Inflammatory macrophage treated with lipopolysaccharide for 1 hour (primary cell): ENCODE measurements at places on chromosomes 1 and 21.

DNA sequence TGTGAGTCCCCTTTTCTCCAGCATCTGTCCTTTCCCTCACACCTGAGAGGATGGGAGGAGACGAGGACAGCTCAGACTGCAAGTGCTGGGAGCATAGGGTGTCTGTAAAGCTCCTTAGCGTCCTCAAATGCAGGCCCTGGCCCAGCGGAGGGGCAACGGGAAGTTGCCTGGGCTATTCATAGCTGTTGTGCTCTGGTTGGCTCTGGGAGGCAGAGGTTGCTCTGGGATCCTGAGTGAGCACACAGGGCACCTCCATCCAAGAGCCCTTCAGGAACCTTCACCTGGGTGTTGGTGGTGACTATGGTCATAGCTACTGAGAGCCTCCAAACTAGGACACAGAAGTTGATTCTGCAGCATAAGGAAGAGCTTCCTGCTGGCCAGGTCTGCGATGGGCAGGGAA lies 2.6 kb downstream of the PADI1 start:
- no peak for DNase-seq

DNA sequence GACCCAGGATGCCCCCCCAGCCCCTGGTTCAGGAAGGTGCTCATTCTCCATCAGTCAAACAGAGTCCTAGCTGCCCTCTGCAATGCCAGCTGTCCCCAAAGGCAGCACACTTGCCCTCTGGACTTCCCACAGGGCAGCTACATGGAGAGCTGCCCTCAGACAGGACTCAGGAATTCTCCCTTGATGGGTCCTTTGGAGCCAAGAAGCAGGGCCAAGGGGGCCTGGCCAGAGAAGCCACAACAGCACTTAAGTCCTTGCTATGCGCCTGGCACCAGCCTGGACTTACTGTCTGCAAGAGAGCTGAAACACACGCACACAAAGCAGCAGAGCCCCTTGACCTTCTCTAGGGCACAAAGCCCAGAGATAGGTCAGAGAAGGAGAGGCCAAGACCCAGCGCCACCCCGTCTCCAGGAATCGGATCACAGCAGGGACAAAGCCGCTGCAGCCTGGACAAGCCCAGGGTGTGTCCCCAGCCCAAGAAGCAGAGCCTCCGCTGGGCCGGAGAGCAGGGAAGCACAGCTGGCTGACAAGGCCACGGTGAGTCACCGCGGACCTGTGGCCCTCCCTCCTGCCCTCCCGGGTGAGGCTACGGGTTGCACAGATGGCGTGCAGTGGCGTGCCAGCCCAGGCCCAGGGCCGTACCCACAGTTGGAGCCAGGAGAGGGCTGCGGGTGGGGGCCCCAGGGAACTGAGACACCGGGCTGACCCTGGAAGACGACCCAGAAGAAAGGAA lies 1.7 kb downstream of the WNT9A start:
- DNase-seq = no peak

DNA sequence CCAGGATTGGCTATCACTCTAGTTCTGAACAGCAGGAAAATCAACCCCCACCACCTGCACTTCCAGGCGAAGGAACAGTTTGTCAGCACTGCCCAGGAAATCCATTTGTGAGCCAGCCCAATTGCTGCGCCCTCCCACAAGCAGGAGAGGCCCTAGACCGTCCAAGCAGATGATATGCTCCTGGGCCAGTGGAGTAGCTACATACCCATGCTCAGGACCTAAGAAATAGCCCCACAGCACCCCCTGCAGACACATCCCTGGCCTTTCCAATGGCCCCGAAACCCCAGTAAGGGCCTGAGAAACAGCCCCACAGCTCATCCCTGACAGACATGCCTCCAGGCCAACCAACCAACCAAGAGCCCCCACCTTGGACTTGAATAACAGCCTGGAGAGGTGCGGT lies 111.5 kb upstream of the ZC3H11B start:
- DNase-seq = no peak

GRCh38 chr1:17869815-17870214 lies 114.7 kb downstream of the ACTL8 start:
- DNase-seq = no peak

- no peak for DNase-seq
Measured at GRCh38 chr1:161930064-161930463, 93.6 kb downstream of the OLFML2B start.

GRCh38 chr21:33993286-33994231 lies 78.0 kb upstream of the ATP5PO start:
- DNase-seq = peak; percentile 48

DNA sequence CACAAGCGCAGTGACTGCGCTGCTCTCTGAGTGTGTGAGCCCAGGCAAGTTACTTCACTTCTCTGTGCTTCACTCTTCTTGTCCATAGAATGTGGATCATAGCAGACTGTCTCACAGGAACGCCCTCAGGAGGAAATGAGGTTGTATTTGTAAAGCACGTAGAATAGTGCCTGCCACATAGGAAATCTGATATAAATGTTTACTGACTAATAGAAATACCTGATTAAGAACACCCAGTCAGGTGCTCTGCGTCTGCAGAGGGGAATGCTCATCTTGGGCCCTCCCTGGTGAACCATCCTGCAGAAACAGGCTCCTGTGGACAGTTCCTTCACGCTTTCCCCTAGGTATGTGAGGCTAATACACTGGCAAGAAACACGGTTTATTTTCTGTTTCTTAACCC lies 100.3 kb downstream of the BEND5 start:
- no peak for DNase-seq

DNA sequence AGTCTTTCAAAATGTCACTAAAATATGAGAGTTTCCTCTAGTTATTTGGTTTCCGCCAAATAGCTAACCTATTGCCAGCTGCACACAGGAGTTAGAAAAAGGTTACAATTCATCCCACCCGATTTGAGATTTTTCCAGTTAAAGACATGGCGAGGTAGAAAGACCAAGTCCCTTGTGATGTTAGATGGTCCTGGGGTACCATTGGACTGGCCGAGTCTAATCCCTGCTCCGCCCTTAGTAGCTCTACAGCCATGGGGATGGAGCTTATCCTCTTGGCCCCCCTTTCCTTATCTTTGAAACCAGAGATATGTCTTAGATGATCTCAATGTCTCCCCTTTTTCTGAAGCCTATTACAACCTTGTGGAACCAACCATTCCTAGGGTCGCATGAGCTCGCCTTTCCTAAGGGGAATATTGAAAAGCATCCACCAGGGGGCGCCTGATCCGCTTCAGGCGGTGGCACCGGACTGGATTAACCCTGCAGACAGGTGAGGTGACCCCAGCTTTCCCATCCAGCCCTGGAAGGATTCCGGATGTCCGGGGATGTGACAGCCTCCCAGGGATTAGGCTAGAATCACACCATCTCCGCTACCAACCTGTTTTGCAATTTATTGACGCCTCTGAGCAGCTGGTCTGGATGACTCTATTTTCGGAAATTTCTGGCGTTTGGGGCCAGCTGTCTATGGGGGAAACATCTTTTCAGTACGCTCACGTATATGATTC lies 68.3 kb upstream of the SIM2 start:
- DNase-seq = peak; percentile 65

DNA sequence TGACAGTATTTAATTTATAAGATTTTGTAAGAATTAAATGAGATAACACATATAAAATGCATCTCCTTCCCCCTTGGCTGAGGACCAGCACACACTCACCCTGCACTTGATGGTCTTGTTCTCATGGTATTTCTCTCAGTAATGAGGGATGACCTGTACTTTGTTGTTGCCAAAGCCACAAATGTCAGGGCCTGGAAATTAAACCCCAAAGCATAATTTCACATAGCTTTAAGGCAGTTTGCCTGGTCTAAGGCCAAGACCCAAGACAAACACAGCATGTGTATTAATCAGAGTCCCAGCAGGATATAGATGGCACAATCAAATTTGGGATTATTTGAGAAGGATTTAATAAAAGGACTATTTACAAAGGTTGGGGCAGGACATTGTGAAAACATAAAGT lies 48.6 kb upstream of the EPS15 start:
- DNase-seq = no peak

DNA sequence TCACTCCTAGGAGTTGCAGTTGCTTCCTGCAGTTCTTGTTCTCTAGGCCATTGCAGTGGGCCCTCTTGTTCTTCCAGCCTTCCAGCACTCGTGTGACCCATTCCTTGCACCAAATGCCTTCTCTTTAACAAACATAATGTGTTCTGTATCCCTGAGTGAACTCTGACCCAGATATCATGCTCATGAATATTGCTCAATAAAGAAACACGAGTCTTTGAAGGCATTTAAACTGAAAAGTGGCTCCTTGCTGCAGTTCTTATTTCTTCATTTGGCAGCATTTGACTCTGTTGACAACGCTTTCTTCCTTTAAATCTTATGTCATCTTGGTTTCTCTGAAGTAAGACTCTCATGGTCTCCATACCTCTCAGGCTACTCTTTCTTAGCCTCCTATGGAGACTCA lies 100.7 kb upstream of the PDE4B start:
- peak; percentile 17 for DNase-seq

DNA sequence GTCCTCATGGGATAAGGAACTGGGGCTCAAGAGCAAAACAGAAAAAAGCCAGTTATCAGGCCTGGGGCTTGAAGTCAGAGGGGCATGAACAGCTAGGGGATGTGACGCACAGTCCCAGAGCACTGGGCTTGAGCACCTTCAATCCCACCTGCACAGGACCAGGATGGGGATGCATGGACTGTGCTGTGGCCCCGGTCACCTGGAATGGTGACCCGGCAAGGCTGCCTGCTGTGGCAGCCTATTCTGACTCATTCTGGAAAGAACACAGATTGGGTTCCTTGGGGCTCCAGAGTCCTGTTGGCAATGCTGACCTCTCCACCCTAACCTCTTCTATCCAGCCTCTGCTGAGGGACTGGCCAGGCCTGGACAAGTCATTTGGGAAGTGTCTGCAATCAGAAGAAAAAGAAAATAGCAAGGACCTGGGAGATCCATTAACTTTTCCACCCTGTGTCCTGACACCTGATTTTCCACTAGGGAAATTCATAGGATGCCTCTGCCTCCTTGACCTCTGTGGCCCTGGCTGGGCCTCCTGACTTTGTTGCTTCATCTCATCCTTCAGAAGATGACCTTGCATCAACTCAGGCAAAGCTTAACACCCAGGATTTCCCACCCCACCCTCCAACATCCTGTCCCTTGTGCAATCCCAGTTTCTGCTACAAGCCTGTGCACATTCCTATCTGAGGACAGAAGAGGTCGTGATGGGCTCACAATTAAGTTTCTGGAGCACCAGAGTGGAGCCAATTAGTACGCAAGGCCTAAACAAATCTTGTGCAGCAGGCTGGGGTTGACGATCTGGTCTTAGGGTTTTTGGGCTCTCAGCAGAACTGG lies 17.9 kb upstream of the FMOD start:
- DNase-seq = peak; percentile 93

- DNase-seq = no peak
Measured at GRCh38 chr1:12554521-12555305, 63.3 kb downstream of the DHRS3 start.

DNA sequence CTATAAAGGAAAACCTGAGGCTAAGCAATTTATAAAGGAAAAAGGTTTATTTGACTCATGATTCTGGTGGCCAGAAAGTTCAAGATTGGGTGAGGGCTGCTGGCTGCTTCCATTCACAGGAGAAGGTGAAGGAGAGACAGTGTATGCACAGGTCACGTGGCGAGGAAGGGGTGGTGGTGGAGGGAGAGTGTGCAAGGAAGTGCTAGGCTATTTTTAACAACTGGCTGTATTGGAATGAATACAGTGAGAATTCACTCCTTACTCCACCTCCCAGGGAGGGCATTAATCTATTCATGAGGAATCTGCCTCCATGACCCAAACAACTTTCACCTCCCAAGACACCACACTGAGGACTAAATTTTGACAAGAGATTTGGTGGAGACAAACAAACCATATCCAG lies 51.0 kb downstream of the SYDE2 start:
- no peak for DNase-seq
